ENCODE measurements at places on chromosomes 11 and 22. TPM values are rescaled to one million over a fixed set of nuclear protein-coding genes. Genes with fewer than 3 reads are reported as not detected.

LRP4 gene
- polyA plus RNA-seq: 3.4 TPM

TMEM86A gene
- 2.5 TPM for polyA plus RNA-seq

SEC14L6 gene
- polyA plus RNA-seq: not detected

CNGA4 gene
- not detected for polyA plus RNA-seq

OR4D9 gene
- polyA plus RNA-seq: not detected

SLC29A2 gene
- polyA plus RNA-seq: 1.7 TPM

SERPING1 gene
- 21.9 TPM for polyA plus RNA-seq

TRIM22 gene
- polyA plus RNA-seq: 86.0 TPM

KCNJ5 gene
- 0.59 TPM for polyA plus RNA-seq

C22orf23 gene
- polyA plus RNA-seq: not detected

TMEM225 gene
- not detected for polyA plus RNA-seq

CKAP5 gene
- polyA plus RNA-seq: 68.3 TPM

FGF4 gene
- polyA plus RNA-seq: not detected

KRTAP5-8 gene
- polyA plus RNA-seq: not detected

UBQLN3 gene
- not detected for polyA plus RNA-seq
